Activated T-helper 1 cell treated with anti-CD3 and anti-CD28 coated beads, Interleukin-12 subunit alpha, Interleukin-12 subunit beta, Interleukin-2, Interleukin-4 antibody, amounts not matched to agents 30 ng/mL and 10 ng/mL and 1 ng/mL, durations not matched to agents 14 hours and 24 hours and 36 hours (primary cell): ENCODE measurements at places on chromosomes 1 and 21. TPM values are rescaled to one million over a fixed set of nuclear protein-coding genes. Genes with fewer than 3 reads are reported as not detected.

PDC gene
- not detected in 2 replicates for total RNA-seq

RYR2 gene
- total RNA-seq = not detected in 2 replicates

MCOLN3 gene
- total RNA-seq = 1.3 and 1.7 TPM in 2 replicates

DNA sequence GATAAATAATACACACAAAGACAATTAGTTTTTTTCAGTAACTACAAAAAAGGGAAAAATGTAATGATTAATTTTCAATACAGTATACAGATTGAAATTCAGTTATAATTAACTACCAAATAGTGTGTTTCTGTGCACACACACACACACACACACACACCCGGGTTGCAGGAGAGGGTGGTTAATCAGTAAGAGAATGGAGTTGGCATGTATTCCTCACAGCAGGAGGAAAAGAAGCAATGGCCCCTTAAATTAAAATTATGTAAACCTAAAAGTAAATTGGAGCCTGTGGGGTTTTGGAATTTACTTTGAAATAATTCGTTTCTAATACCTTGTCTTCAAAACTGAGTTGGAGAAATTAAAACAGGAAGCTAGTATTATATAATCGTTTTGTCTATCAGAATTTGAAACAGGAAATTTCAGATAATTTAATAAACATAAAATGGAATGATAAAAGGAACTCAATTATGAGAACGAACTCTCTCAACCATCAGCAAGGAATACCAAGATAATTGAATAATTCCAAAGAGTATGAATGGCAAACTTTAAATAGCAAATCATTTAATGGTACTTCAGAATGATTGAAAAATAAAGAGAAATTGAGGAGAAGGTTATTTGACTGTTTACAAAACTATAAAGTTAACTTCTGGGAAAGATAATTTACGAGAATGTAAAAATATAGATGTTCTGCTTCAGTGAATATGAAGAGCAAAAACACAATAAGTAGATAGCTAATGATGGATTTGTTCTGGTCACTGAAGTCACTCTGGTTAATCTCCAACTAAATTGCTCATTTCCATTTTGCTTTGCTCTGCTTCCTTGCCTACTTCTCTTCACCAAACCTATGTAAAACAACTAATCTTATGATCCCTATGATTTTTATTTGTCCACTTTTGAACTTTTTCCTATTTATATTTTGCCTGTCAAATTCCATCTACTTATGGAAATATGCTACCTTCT is 547.9 kb upstream of the ZP4 start:
- DNase-seq = no peak

GRCh38 chr21:39885119-39885848 is 18.0 kb downstream of the PCP4 start:
- no peak for DNase-seq

DNA sequence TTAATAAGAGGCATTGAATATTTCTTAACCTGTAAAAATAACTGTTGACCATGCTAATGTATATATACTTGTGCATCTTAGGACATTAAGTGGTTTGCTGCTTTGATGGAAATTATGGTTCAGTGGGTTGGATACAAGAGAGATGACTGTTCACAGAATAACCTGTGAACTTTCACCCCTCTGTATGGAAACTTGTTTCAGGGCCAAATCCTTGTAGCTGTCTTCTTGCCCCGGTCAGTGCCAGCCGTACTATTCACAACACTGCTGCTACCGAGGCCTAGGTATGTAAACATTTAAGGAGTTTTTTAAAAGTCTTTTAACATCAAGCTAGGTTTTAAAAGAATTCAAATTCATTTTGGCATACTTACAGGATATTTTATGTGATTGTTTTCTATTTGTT is 16.1 kb downstream of the DONSON start:
- DNase-seq = no peak

DNA sequence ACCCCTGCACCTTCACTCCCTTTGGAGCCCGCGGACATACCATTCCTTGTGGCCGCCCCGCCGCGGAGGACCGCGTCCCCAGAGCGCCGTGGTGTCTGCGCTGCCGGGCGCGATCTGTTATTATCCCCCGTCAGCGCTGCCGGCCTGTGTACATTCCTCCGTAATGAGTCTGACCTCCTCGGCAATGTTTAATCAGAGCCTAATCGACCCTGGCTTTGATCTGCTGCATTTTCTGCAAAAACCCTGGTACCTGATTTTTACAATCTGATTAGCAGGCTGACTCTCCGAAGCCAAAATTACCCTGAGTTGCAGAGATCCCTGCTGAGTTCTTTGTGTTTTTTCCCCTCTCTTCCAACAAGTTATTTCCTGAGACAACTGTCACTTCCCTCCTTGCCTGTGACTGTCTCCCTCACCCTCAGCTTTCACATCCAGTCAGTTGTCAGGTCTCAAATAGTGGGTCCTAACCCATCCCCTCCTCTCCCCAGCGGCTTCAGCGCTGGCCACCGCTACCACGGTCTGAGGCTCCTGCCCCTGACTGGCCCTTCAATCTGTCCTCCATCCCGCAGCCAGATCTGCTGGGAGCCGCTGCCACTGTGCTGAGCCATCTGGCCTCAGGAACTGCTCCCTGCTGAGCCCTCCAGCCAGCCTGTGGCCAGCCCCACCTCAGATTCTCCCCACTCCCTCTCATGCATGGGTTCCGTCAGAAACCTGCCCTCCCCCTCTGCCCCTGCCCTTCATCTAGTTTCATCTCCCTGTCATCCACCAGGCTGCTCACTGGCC is 53.5 kb downstream of the GLIS1 start:
- DNase-seq = no peak

DNA sequence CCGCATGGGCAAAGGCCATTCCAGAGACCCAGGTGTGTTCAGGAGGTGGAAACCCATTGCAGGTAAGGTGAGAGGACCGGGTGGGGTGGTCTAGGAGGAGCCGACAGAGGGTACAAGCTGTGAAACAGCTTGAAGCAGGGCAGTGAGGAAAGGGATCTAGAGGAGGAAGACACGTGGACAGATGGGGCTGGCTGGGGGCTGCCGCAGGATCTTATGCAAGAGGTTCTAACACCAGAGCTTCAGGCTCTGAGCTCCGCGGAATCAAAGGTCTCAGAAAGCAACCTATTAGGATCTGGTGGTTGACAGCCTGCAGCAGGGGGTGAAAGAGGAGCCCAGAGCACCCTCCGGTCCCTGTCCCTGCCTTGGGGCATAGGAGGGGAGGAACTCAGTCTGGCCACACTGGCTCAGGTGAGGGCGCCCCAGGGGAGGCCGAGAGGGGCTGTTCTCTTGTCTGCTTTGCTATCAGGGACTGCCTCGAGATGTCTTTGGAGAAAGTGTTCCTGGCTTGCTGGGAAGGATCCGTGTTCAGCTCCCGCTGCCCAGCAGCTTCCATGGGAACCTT is 1.9 kb downstream of the TFF1 start:
- DNase-seq = no peak

GRCh38 chr1:33327587-33328325 is 6.9 kb upstream of the A3GALT2 start:
- no peak for DNase-seq

DNA sequence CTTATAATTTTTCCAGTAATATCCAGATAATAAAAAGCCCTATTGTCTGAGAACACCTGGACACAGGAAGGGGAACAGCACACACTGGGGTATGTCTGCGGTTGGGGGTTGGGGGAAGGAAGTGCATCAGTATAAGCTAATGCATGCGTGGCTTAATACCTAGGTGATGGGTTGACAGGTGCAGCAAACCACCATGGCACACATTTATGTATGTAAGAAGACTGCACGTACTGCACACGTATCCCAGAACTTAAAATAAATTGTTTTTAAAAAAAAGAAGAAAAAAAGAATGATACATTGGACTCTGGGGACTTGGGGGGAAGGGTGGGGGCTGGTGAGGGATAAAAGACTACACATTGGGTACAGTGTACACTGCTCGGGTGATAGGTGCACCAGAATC is 144.9 kb upstream of the C1orf174 start:
- no peak for DNase-seq

- no peak for DNase-seq
Measured at GRCh38 chr21:25412100-25412499, 195.2 kb downstream of the MRPL39 start.

DNA sequence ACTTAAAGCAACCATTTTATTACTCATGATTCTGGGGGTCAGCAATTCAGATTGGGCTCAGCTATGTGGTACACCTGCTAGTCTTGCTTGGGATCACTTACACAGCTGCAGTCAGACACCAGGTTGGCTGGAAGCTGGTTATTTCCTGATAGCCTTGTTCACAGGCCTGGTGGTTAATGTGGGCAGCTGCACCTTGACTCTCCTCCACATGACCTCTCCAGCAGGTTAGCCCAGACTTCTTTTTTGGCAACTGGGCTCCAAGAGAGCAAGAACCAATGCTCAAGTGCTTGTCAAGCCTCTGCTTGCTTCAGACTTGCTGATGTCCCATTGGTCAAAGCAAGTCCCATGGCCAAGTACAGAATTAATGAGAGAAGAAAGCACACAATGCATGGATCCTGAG is 11.8 kb upstream of the POGK start:
- DNase-seq = no peak

- no peak for DNase-seq
Measured at GRCh38 chr1:59271561-59272260, 25.2 kb upstream of the FGGY start.

DNA sequence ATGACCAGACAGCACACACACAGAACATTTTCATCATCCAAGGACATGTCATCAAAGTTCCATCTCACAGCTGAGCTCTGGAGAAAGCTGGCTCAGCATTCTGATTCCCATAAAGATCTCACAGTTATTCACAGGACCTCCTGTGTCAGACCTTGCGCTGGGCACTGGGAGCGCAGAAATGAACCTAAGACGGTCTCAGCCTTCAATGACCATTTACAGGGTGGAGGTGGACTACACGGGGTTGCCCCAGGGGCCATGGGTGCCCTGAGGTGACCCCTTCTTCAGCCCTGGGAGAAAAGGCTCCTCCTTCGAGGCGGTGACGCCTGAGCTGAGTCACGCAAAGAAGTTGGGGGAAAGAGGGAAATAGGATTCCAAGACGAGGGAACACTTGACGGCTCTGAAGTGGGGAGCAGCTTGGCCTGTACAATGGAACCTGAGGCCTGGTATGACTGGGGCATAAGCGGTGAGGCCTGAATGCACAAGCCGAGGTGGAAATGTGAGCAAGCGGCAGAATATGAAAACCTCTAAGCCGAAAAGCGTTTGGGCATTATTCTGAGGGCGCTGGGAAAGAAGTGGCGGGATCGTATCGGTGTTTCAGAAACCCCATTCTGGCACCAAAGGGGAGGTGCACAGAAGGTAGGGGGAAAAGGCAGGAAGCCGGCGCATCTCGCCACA is 797 bp downstream of the CC2D1B start:
- DNase-seq = no peak

GRCh38 chr1:45762291-45762690 is 11.8 kb upstream of the IPP start:
- DNase-seq = no peak
